ENCODE measurements at places on chromosomes 2 and 18. TPM values are rescaled to one million over a fixed set of nuclear protein-coding genes. Genes with fewer than 3 reads are reported as not detected.

The FOXI3 gene
- total RNA-seq = not detected

The CRYGC gene
- not detected for total RNA-seq

The SPDYA gene
- total RNA-seq = 1.3 TPM

The C2orf81 gene
- 0.88 TPM for total RNA-seq

The VWA3B gene
- 0.28 TPM for total RNA-seq

The KCNG3 gene
- not detected for total RNA-seq

The COLEC12 gene
- total RNA-seq = 4.1 TPM

The CCDC74B gene
- 1.4 TPM for total RNA-seq

The DYNAP gene
- not detected for total RNA-seq

The ZNF521 gene
- total RNA-seq = 54.5 TPM

The LBX2 gene
- total RNA-seq = 0.78 TPM

The RAB10 gene
- 103 TPM for total RNA-seq

The PRKAG3 gene
- 0.15 TPM for total RNA-seq

The MLPH gene
- total RNA-seq = 189 TPM

The GALNT13 gene
- 0.91 TPM for total RNA-seq

The HK2 gene
- 2.0 TPM for total RNA-seq

The PPP1R1C gene
- 7.8 TPM for total RNA-seq

The HRH4 gene
- total RNA-seq = not detected

The RHOB gene
- total RNA-seq = 225 TPM

The MATN3 gene
- total RNA-seq = 0.23 TPM

The SPRED2 gene
- total RNA-seq = 17.9 TPM

The MROH2A gene
- total RNA-seq = not detected

The RUFY4 gene
- not detected for total RNA-seq

The ANO7 gene
- 2.1 TPM for total RNA-seq

The SRBD1 gene
- total RNA-seq = 9.1 TPM

The FLACC1 gene
- total RNA-seq = 5.5 TPM

The EFR3B gene
- total RNA-seq = 4.8 TPM

The DSC2 gene
- 24.5 TPM for total RNA-seq

The GAREM1 gene
- total RNA-seq = 12.7 TPM

The PDE1A gene
- 14.5 TPM for total RNA-seq

The RAD51AP2 gene
- total RNA-seq = 0.26 TPM

The REG3A gene
- not detected for total RNA-seq

The GFPT1 gene
- 33.6 TPM for total RNA-seq

The POTEC gene
- total RNA-seq = not detected

The PTCD3 gene
- total RNA-seq = 98.0 TPM

The TRMT61B gene
- total RNA-seq = 18.2 TPM

The IL1F10 gene
- not detected for total RNA-seq

The GCKR gene
- 0.54 TPM for total RNA-seq

The MC4R gene
- not detected for total RNA-seq

The DCDC2C gene
- total RNA-seq = not detected

The UGT1A5 gene
- not detected for total RNA-seq

The COBLL1 gene
- 9.2 TPM for total RNA-seq

The HJURP gene
- total RNA-seq = 0.94 TPM

The CAPN14 gene
- total RNA-seq = 0.08 TPM

The ATOH8 gene
- 35.7 TPM for total RNA-seq

The AQP12B gene
- total RNA-seq = not detected

The HOXD11 gene
- not detected for total RNA-seq

The SLC16A14 gene
- total RNA-seq = 3.4 TPM

The FHL2 gene
- total RNA-seq = 565 TPM

The CD8B2 gene
- total RNA-seq = not detected

The CHRNA1 gene
- total RNA-seq = 0.57 TPM

The PCARE gene
- total RNA-seq = 0.47 TPM

The RTP5 gene
- not detected for total RNA-seq

The LAMA1 gene
- 0.81 TPM for total RNA-seq

The ASIC4 gene
- 1.6 TPM for total RNA-seq

The PLEK gene
- 4.2 TPM for total RNA-seq

The KHK gene
- total RNA-seq = 3.3 TPM

The ZNF804A gene
- total RNA-seq = not detected

All from right cardiac atrium (tissue), 5 donors.